ENCODE measurements at places on chromosomes 6 and 20.
A peak's percentile ranks its signal among the peaks of the same experiment; 100 is the strongest.

GRCh38 chr6:32047855-32048766 lies 9.9 kb downstream of the CYP21A2 start:
- peak; percentile 70 for DNase-seq

DNA sequence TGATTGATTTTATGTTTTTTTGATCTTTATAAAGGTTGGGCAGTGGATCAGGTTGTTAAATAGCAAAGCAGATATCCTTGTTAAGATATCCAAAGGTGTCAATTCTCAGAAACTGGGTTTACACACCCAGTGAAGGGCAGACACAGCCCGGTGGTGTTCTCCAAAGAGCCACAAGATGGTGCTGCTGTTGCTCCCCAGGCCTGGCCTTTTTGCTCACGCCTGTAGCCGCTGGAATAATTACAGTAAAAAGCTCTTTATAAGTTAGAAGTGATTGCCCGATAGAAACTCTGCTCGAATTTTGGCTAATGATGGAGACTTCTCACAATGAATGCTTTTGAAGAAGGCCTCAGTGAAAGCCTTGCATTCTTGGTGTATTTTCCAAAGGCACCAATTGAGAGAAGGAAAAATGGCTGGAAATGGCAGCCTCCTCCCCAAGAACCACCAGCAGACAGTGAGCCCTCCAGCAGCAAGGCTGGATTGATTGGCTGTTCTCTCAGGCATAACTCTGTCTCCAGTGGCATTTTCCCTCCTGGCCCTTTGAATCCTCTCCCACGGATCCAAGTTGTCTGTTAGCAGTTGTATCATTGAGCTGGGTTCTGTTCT lies 120.5 kb upstream of the CHD6 start:
- DNase-seq, result no peak

GRCh38 chr6:143224516-143224915 lies 163.8 kb downstream of the AIG1 start:
- DNase-seq, result no peak

GRCh38 chr20:54292185-54292584 lies 84.3 kb downstream of the PFDN4 start:
- no peak for DNase-seq

- DNase-seq, result peak; percentile 53
Measured at GRCh38 chr6:73803562-73804241, 107.7 kb downstream of the CD109 start.

DNA sequence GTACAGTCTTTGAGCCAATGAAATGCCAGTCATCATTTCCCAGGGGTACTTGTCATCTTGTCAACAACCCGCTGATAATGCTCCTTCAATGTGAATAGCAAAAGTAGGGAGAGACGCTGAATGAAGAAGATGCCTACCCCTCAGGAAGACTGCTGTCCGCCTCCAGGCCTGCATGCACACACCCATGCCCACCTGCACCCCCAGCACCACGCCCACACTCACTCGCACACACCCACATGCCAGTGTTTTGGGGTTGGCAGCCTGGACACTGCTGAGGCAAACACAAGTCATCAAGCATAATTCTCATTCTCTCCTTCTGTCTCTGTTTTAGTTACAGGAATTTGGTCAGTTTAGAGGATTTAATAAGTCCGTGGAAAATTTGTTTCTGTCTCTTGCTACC lies 63.6 kb downstream of the SYTL3 start:
- no peak for DNase-seq

DNA sequence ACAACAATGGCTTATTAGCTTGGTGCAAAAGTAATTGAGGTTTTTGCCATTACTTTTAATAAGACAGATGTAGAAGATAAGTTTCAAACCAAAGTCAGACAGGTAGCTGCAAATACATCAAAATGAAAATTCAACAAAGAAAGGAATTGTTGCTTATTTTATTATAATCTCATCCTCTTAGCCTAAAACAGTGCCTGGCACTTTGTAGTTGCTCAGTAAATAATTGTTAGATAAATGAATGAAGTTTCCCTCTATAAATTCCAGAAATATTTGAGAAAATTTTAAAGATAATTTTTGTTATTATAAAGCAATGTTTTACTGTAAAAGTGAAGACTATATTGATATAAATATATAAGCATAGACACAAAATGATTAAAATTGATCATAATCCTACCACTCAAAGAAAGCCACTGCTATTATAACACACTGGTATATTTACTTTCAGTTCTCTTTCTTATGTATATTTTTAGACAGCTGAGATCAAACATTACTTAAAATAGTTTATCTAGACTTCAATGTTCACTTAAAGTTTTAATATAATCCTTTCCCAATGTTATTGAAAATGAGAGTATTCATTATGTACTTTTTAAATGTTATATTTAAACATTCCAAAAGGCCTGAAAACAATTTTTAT lies 42.5 kb downstream of the SESN1 start:
- no peak for DNase-seq

GRCh38 chr6:52155791-52156576 lies 30.2 kb upstream of the IL17A start:
- DNase-seq, result peak; percentile 32

DNA sequence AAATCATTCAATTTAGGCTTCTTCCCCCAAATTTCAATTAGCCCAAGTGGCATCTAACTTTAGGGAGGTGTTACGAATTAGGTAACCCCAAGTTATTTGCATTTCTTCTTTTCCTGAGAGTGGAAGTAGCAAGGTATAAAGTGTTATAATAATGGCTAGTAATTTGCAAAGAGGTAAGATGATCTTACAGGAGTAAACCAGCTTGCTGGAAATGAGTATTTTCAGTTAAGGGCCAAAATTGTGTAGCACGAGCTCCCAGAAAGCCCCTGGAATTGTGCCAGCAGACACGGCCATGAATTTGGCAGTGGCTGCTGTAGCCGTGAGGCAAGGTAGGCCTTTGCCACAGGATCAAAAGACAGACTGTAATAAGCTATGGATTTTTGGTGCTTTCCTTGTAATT lies 38.0 kb downstream of the CITED2 start:
- DNase-seq, result no peak

DNA sequence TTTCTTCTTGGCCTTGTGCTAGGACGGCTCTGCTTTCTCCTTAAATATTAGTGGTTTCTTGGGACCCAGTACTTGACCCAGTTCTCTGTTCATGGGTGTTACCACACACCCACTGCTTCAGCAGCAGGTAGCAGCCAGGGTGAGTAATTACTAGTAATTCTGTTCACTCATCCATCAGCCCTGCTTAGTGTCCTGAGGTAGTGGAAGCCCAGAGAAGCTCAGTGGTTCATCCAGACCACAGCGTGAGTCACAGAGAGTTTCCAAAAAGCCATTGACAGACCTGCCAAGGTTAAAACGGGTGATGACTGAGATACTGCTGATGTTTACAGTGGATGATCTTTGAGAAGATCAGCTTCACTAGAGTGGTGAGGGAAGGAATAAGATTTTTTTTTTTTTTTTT lies 51.7 kb upstream of the HINT3 start:
- no peak for DNase-seq

- DNase-seq, result peak; percentile 75
Measured at GRCh38 chr6:37103169-37104039, 66.5 kb upstream of the PIM1 start.

DNA sequence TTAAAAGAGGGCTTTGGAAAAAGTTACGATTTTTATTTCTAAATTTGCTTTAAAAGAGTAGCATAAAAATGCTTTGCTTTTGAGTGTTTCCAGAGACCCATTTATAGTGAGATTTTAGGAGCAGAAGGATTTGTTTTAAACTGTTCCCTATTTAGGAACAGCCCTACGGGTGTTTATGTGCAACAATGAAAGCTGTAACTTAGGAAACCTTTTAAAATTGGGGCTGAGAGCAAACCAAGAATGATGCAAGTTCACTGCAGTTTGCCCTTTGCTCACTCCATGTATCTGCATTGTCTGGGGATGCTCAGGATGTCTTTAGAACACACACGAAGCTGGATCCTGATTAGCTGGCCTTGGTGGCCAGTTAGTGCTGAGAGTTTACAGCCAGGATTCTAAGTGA lies 40.9 kb downstream of the GHRH start:
- no peak for DNase-seq

- no peak for DNase-seq
Measured at GRCh38 chr6:105797983-105798453, 288.1 kb upstream of the PRDM1 start.

- peak; percentile 36 for DNase-seq
Measured at GRCh38 chr20:6636209-6637159, 131.0 kb upstream of the BMP2 start.

DNA sequence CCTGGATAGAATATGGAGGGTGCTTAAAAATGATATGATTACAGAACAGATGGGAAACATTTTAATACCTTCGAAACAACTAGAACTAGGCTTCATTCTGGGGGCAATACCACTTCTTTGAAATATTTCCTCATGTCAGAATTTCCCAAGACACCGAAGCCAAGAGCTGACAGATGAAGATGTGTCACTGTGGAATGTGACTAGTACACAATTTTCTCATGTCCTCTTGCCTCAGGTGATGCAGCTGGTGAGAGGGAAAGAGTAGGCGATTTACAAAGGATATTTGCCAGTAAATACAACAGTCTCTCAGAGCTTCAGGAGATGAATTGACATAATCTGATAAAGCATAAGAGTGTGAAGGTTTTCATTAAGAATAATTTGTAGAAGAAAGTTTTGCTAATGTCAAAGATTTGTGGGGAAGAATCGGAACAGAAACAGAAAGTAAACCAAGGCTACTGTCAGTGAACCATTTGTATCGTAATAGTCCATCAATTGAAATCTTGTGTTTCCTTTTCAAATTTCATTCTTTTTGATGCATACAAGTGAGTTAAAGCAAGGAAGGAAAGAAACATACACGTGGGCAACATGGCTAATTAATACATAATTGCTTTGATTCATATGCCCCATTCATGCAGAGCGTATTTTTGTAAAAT lies 164.7 kb upstream of the CCN2 start:
- DNase-seq, result no peak

GRCh38 chr6:109382576-109383437 lies 540 bp upstream of the CD164 start:
- DNase-seq, result peak; percentile 97

DNA sequence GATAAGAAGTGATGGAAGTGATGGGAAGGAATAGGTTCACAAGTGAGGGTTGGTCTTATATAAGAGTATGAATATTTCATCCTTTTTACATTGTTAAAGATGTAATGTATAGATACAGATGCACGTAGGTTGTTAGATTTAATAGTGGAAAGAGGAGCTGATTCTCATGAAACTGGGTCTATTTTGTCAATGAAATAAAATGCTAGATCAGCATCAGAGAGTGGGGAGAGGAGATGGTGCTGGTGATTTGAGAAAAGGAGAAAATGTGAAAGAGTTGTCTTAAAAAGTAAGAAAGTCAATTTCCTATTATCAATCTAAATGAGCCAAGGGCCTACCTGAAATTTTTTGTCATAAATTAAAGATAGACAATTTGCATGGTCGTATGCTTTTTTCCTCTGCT lies 82.8 kb upstream of the FYN start:
- DNase-seq, result no peak
